ENCODE measurements at places on chromosomes 5 and 9.

DNA sequence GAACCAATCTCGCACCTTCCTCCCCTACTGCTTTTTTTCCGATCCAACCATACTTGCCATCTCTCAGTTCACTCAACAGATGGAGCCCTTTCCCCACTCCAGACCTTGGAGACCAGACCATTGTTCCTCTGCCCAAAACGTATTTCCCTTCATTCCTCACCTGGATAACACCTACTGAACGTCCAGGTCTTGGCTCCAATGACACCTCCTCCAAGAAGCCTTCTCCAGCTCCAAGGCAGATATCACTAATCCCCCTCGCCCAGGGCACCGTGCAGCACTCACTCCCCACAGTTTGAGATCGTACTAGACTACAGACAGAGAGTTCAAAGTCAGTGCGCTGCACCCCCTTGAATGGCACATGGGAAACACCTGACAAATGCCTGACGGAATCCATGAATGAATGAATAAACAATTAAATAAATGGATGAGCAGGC lies 47.1 kb upstream of the AKNA start:
- H3K4me3 ChIP-seq: no peak overlapping the region
- H3K27me3 ChIP-seq: peaks cover 7% of the 10 kb centered on the region
- DNase-seq: peak; percentile 7
- no peak overlapping the region for H3K27ac ChIP-seq
- H3K4me1 ChIP-seq: peaks cover 5% of the 10 kb centered on the region

DNA sequence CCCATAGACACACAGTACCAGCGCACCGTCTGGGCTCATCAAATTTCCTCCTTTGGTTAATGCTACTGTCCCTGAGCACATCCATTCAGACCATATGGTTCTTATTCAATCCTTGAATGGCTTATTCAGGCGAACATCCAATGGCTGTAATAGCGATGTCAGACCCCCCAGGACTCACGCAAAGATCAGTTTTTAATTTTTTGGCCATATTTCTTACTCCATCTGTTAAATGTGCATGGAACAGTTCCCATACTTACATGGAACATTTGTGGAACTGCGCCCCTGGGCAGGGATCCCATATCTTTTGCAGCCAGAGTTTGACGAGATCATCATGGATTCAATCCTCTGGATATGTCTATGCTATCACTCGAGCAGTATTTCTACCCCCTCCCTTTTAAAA lies 213.2 kb downstream of the ADAMTS6 start:
- no peak overlapping the region for H3K27ac ChIP-seq
- H3K4me1 ChIP-seq: no peaks in the 10 kb centered on the region
- H3K27me3 ChIP-seq: no peaks in the 10 kb centered on the region
- H3K36me3 ChIP-seq: no peaks in the 10 kb centered on the region
- H3K4me3 ChIP-seq: no peak overlapping the region

GRCh38 chr9:818958-819357 lies 22.5 kb upstream of the DMRT1 start:
- DNase-seq: no peak
- H3K27me3 ChIP-seq: peaks cover 4% of the 10 kb centered on the region
- H3K4me3 ChIP-seq: no peak overlapping the region
- H3K36me3 ChIP-seq: no peaks in the 10 kb centered on the region

DNA sequence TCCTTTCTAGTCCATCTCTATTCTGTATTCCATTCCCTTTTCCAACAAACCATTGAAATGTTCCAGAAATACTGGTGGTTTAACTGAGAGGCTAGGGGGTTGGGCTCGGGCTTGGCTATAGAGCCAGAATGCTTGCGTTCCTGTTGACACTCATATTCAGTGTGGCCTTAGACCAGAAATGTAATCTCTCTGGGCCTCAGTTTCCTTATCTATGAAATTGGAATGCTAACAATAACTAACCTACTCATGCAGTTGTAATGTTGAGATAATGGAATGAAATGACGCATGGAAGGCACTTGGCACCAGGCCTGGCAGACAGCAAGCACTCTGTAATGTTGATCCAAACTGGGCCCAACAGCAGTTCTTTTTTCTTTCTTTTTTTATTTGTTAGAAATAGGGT lies 26.8 kb downstream of the JADE2 start:
- H3K36me3 ChIP-seq: peaks cover 29% of the 10 kb centered on the region
- H3K27me3 ChIP-seq: no peaks in the 10 kb centered on the region
- no peak overlapping the region for H3K4me3 ChIP-seq
- peaks cover 31% of the 10 kb centered on the region for H3K4me1 ChIP-seq
- no peak overlapping the region for H3K27ac ChIP-seq

- H3K4me3 ChIP-seq: peak overlapping the region; percentile 71
- H3K27me3 ChIP-seq: no peaks in the 10 kb centered on the region
- peak overlapping the region; percentile 87 for H3K27ac ChIP-seq
- peaks cover 29% of the 10 kb centered on the region for H3K4me1 ChIP-seq
Measured at GRCh38 chr5:143229896-143230675, 173.4 kb downstream of the NR3C1 start.

GRCh38 chr5:96327722-96328121 lies 105.3 kb downstream of the PCSK1 start:
- no peak overlapping the region for H3K27ac ChIP-seq
- H3K4me3 ChIP-seq: no peak overlapping the region
- peaks cover 18% of the 10 kb centered on the region for H3K27me3 ChIP-seq
- no peak for DNase-seq

- no peak overlapping the region for H3K27ac ChIP-seq
- H3K4me1 ChIP-seq: no peaks in the 10 kb centered on the region
- H3K27me3 ChIP-seq: no peaks in the 10 kb centered on the region
- peaks cover 5% of the 10 kb centered on the region for H3K36me3 ChIP-seq
- DNase-seq: no peak
Measured at GRCh38 chr5:14752497-14753071, 88.1 kb downstream of the OTULIN start.

DNA sequence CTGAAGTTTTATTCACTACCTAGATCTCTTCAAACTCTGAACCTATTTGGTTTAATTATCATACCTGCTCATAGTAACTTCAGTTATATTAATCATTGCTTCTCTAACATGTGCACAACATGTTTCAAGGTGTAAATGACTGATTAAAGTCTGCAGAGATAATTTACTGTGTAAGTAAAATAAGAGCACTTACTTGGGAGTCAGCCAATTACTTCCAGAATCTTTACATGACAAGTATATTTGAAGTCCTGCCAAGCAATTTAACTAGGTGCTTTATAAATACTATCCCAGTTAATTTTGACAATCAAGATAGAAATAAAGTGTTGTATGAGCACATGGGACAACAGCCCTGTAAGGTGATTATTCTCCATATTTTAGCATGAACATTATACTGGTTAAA lies 109.9 kb downstream of the RFX3 start:
- H3K36me3 ChIP-seq: no peaks in the 10 kb centered on the region
- H3K4me3 ChIP-seq: no peak overlapping the region
- H3K4me1 ChIP-seq: no peaks in the 10 kb centered on the region
- DNase-seq: no peak
